Activated effector memory CD4-positive, alpha-beta T cell treated with Interleukin-2 at 50 U/mL for 16 hours (primary cell): ENCODE measurements at places on chromosomes 13 and 19.

DNA sequence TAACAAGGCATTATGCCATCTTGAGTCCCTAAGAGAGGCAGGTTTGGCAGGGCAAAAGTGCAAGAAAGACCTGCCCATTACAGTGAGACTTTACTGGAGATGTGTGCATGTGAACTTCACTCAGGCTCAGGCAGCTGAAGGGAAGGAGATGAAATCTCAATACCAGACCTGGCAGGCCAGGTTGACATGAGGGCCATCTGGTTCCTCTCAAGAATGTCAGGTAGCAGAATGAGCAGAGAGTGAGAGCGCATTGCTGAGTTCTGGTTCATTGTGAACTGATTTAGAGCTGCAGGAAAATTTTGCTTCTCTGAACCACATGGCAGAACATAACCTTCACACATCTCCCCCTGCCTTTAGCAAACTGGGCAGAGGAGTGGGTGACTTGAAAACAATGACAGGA, 406.3 kb downstream of the GPC5 start:
- DNase-seq, result no peak

DNA sequence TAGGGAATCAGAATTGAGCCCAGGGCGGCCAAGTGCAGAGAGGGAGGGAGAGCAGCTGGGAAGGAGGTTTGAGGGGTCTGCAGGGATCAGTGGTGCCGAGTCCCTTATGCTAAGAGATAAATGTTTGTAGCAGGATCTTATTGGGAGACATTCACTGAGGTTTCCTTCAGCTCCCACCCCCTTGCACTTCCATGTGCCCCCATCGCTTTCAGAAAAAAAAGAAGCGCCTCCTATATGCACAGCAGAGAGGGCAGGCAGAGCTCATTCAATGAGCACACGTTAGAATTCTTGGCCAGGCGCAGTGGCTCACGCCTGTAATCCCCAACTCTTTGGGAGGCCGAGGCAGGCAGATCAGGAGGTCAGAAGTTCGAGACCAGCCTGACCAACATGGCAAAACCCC, 28.0 kb downstream of the CYP4F2 start:
- DNase-seq, result no peak

- no peak for DNase-seq
These were observed 60.2 kb upstream of the TNFRSF19 start for GRCh38 chr13:23509781-23510543.

DNA sequence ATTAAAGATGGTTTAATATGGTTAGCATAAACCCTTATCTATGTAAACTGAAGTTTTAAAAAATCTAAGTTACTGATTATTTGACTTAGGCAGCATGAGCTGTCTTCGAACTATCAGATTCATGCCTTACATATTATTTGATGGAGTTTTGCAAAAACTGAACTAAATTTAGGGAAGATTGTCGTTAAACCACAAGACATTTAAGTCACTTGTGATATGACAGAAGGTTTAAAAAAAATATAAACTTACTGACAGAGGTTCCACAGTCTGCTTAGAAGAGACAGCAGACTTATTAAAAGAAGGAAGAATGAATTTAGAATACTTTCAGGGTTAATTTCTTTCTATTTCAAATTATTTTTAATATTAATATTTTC, 110.9 kb upstream of the FRY start:
- no peak for DNase-seq

- DNase-seq, result no peak
These were observed 6.5 kb downstream of the FGF22 start for GRCh38 chr19:645912-646778.
